ENCODE measurements at places on chromosomes 5 and 9. TPM values are rescaled to one million over a fixed set of nuclear protein-coding genes. Genes with fewer than 3 reads are reported as not detected.

- H3K4me1 ChIP-seq, result no peaks in the 10 kb centered on the region
- no peak overlapping the region for H3K4me3 ChIP-seq
- no peak for DNase-seq
These were observed 63.1 kb upstream of the ATG10 start for GRCh38 chr5:81908771-81909170.

GRCh38 chr5:10324518-10325370 lies 17.0 kb upstream of the CMBL start:
- H3K27me3 ChIP-seq, result peaks cover 4% of the 10 kb centered on the region
- H3K27ac ChIP-seq, result no peak overlapping the region
- H3K36me3 ChIP-seq, result no peaks in the 10 kb centered on the region
- DNase-seq, result peak; percentile 29
- H3K4me1 ChIP-seq, result no peaks in the 10 kb centered on the region
- H3K4me3 ChIP-seq, result no peak overlapping the region

- H3K36me3 ChIP-seq, result no peaks in the 10 kb centered on the region
- no peak overlapping the region for H3K4me3 ChIP-seq
- H3K4me1 ChIP-seq, result no peaks in the 10 kb centered on the region
- H3K27ac ChIP-seq, result no peak overlapping the region
- no peaks in the 10 kb centered on the region for H3K27me3 ChIP-seq
These were observed 62.2 kb upstream of the PPARGC1B start for GRCh38 chr5:149667829-149668330.

DNA sequence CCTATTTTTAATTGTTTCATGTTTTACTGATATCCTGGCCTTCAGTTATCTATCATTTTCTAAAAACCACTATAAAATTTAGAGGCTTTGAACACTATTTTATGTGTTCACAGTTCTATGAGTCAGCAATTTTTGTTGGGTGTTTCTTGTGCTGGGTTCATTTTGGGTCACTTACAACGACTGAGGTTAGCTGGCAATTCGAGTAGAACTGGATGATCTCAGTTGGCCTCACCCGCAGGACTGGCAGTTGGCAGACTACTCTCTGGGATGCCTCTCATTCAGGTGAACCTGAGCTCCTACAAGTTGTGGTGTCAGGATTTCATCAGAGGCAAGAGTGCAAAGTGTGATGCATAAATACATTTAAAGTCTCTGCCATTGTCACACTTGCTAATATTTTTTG lies 151.0 kb upstream of the PAPPA start:
- no peaks in the 10 kb centered on the region for H3K36me3 ChIP-seq
- DNase-seq, result no peak
- H3K27ac ChIP-seq, result no peak overlapping the region
- no peaks in the 10 kb centered on the region for H3K4me1 ChIP-seq
- H3K27me3 ChIP-seq, result no peaks in the 10 kb centered on the region

GRCh38 chr5:126619781-126620180 lies 19.0 kb downstream of the PHAX start:
- no peak overlapping the region for H3K4me3 ChIP-seq
- H3K27ac ChIP-seq, result no peak overlapping the region
- no peak for DNase-seq
- H3K36me3 ChIP-seq, result peaks cover 82% of the 10 kb centered on the region
- H3K27me3 ChIP-seq, result no peaks in the 10 kb centered on the region
- no peaks in the 10 kb centered on the region for H3K4me1 ChIP-seq

DNA sequence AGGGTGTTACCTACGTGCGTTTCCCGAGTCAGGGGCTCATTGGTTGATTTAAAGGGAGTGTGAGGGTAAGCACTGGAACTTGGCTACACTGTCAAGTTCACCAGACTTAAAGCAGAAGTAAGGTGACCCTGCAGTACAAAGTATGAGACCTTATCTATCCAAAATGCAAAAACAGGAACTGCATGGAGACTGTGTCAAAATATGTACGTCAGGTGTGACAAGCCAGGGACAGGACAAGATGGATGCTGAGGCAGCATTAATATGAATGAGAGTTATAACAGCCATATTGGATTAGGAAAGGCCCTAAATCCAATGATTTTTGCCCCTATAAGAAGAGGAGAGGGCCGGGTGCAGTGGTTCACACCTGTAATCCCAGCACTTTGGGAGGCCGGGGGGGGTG lies 15.4 kb upstream of the SUSD3 start:
- no peaks in the 10 kb centered on the region for H3K4me1 ChIP-seq
- H3K27me3 ChIP-seq, result no peaks in the 10 kb centered on the region
- H3K27ac ChIP-seq, result no peak overlapping the region
- DNase-seq, result no peak
- no peaks in the 10 kb centered on the region for H3K36me3 ChIP-seq

DNA sequence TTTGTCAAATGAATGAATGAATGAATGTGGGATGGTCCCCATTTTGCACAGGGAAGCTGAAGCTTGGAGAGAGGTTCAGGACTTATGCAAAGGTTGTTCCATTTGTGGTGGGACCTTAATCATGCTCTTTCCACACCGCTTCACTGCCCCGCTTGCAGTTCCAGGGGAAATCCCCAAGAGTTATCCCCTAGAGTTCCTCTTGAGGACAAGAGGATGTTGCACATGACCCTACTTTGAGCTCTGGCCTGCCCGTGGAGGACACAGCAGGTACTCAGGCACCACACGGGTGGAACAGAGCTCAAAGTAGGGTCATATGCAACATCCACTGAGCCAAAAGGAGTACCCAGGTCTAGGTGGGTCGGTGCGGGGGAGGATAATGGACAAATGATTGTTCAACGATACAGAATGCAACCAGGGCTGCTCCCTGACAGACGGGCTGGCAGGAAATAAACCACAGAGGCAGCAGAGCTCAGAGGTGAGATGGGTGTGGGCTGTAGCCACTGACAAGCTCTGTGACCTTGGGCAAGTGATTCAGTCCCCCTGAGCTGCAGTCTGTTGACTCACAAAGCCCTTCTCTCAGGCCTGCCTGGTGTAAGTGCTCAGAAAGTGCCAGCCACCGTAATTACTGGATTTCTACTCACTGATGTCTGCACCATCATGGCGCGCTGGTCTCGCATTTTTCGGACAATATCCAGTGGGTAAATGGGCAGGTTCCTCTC lies 60.3 kb upstream of the EPB41L4B start:
- no peaks in the 10 kb centered on the region for H3K36me3 ChIP-seq
- no peaks in the 10 kb centered on the region for H3K27me3 ChIP-seq
- DNase-seq, result no peak
- H3K4me3 ChIP-seq, result no peak overlapping the region

Gene INSYN2B
- total RNA-seq, result not detected

DNA sequence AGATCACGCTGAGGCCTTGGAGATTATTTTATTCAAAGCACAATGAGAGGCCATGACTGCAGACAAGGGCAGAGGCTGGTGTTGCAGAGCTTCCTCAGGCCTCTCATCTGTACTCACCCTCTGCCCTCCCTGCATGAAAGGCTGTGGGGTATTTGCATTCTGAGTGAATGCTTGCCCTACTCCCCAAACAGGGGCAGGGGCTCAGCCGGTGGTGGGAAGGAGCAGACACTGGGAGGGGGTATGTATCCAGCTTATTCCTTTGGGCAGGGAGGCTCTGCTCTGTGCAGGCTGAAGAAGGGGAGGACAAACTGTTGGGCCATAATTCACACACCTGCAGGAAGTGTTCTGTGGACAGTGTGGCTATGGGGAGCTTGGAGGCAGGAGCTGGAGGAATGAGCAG lies 148.4 kb upstream of the PANK3 start:
- H3K4me1 ChIP-seq, result no peaks in the 10 kb centered on the region
- H3K36me3 ChIP-seq, result no peaks in the 10 kb centered on the region
- H3K27me3 ChIP-seq, result peaks cover 13% of the 10 kb centered on the region
- no peak for DNase-seq
- no peak overlapping the region for H3K4me3 ChIP-seq

Gene CYLC2
- not detected for total RNA-seq

- H3K4me3 ChIP-seq, result no peak overlapping the region
- DNase-seq, result no peak
- H3K27ac ChIP-seq, result no peak overlapping the region
- H3K4me1 ChIP-seq, result no peaks in the 10 kb centered on the region
These were observed 474.2 kb upstream of the FTMT start for GRCh38 chr5:121377461-121377860.

DNA sequence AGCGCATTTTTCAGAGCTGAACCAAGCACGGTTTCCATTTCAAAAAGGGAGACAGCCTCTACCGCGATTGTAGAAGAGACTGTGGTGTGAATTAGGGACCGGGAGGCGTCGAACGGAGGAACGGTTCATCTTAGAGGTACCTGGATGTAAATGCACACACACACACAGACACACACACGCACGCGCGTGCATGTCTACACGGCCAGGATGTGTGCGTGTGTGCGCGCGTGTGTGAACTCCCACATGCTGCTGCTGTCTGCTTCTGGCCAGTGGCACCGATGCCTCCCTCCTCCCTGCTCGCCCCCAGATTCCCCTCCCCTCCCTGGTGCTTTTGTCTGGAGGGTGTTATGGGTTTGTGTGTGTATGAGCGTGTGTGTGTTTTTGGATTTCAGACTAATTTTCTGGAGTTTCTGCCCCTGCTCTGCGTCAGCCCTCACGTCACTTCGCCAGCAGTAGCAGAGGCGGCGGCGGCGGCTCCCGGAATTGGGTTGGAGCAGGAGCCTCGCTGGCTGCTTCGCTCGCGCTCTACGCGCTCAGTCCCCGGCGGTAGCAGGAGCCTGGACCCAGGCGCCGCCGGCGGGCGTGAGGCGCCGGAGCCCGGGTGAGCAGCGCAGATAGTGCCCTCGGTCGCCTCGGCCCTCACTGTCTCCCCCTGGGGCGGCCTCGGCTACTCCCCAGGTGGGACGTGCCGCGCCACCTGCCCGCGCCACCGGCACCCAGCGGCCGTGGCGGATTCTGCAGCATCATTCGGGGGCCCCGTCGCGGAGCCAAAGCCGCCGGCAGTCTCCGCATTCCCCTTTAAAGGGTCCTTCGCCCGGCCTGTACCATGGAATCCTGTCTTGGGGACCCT lies at the start of gene NTRK2:
TSS of gene NTRK2 (plus strand) at position 442 of the 850 bp plus-strand sequence. CDS start 1,020 bp downstream, outside the sequence.
- no peaks in the 10 kb centered on the region for H3K36me3 ChIP-seq
- no peak within 1 kb of the TSS for H3K27ac ChIP-seq
- H3K4me1 ChIP-seq, result no peaks in the 10 kb centered on the region
- peak; percentile 82 for DNase-seq
- H3K27me3 ChIP-seq, result peaks cover 86% of the 10 kb centered on the region

DNA sequence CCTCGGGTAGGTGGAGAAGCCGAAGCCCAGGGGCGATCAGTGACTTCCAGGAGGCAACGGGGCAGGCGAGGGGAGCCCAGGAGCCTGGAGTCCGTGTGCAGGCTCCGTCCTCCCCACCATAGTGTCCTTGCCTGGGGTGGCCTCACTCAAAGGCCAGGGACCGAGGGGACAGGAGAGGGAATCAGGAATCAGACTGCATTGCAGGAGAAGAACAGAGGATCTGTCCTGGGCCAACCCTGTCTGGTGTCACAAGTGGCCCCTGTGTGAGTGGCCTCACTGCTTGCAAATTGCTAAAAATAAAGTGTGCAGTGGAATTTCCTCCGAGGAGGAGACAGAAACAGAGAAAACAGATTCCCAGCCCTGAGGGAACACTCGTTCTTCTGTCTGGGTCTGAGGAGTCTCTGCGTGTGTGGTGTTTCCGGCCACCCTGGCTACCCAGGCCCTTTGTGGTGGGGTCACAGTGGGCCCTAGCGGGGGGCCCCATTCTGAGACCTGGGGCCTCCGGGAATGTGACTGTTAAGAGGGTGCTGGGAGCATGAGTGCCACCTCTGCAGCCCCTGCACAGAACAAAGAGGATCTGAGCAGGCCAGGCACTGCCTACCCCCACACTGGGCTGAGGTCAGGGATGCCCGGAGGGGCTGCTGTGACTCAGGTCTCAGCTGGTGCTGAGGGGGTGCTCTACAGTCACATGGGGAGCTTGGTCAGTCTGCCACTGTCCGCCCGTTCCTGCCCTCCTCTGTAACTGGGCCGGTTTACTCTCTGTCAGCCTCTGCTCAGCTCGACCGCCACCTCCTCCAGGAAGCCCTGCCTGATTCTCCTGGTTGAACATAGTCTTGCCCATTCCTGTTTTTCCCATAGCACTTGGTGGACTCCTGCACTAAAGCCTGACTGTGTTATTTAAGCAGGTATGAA lies 7.4 kb downstream of the TRAF1 start:
- DNase-seq, result no peak
- H3K27me3 ChIP-seq, result no peaks in the 10 kb centered on the region
- no peak overlapping the region for H3K4me3 ChIP-seq
- H3K27ac ChIP-seq, result peak overlapping the region; percentile 56
- H3K36me3 ChIP-seq, result no peaks in the 10 kb centered on the region

Gene FBP1
- 0.95 TPM for total RNA-seq

- no peak for DNase-seq
- no peak overlapping the region for H3K27ac ChIP-seq
- H3K27me3 ChIP-seq, result no peaks in the 10 kb centered on the region
- no peaks in the 10 kb centered on the region for H3K36me3 ChIP-seq
- no peak overlapping the region for H3K4me3 ChIP-seq
- peaks cover 4% of the 10 kb centered on the region for H3K4me1 ChIP-seq
These were observed 693.8 kb downstream of the DNAH5 start for GRCh38 chr5:13250464-13251291.

DNA sequence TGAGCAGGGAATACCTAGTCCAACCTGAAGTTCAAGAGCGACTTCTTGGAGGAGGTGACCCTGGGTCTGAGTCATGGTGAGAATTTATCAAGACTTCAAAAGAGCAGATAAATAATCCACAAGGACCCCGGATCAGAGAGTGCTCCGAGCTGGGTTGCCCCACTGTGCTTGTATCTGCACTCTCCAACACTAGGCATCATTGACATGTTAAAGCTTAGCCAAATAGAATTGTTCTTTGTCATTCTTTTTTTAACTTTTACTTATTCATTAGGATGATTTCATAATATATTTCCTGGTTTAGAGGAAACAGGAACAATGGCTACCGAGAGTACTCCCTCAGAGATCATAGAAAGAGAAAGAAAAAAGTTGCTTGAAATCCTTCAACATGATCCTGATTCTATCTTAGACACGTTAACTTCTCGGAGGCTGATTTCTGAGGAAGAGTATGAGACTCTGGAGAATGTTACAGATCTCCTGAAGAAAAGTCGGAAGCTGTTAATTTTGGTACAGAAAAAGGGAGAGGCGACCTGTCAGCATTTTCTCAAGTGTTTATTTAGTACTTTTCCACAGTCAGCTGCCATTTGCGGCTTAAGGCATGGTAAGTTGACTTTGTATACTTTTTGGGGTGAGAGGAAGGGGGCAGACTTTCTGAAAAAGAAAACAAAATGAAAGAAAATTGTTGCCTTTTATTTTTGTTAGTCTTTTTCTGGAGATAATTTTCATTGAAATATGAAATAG lies at the start of gene CARD6:
TSS of gene CARD6 (plus strand) at position 300 of the 738 bp plus-strand sequence. CDS start at position 316, 16 bp downstream.
- H3K27ac ChIP-seq, result no peak within 1 kb of the TSS
- H3K4me1 ChIP-seq, result no peaks in the 10 kb centered on the region
- no peaks in the 10 kb centered on the region for H3K27me3 ChIP-seq
- H3K36me3 ChIP-seq, result no peaks in the 10 kb centered on the region

Data from endodermal cell (in vitro differentiated cells).